CD4-positive, alpha-beta T cell treated with Interleukin-4 for 1 hour (primary cell): ENCODE measurements at places on chromosomes 1 and 21.
A peak's percentile ranks its signal among the peaks of the same experiment; 100 is the strongest.

DNA sequence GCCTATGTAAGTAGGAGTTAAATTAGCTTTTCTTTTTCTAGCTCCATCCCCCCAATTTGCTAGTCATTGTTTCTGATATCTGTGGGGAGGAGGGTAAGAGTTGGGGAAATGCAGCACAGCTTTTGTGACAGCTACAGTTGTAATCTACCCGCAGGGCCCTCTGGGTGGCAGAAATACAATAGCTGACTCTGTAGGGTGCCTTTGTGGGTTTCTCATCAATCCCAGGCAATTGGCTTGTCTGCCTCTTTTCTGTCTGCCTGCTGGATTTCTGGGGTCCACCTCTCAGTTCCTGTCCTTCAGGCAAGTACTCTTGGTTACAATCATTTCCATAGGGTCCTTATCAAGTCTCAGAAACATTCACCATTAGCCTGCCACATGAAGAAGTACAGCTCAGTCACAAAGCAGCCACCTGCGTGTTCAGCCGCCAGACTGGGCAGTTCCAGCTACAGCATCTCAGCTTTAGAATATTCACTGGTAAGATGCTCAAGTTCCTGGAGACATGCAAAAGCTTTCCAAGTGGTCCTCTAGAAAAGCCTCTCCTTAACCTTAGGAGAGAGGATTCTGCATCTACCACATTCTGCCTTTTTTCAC, 19.2 kb upstream of the SLC44A5 start:
- no peak for DNase-seq

GRCh38 chr1:74715236-74715502, 17.7 kb downstream of the CRYZ start:
- no peak for DNase-seq

DNA sequence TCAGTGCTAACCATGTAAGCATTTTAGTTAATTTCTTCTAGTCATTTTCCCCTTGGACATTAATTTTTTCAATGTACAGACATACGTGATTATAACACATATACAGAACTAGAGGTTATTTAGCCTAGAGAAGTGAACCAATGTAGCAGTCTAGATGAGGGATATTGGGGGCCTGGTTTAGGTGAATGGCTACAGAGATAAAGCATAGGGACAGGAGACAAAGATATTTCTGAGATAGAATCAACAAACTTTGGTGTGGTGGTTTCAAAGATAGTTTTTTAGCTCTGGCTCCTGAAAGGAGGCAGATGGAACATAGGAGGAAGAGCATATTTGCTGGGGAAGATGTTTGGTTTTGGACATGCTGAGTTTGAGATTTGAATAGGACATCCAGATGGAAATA, 23.0 kb downstream of the RLF start:
- DNase-seq, result no peak

DNA sequence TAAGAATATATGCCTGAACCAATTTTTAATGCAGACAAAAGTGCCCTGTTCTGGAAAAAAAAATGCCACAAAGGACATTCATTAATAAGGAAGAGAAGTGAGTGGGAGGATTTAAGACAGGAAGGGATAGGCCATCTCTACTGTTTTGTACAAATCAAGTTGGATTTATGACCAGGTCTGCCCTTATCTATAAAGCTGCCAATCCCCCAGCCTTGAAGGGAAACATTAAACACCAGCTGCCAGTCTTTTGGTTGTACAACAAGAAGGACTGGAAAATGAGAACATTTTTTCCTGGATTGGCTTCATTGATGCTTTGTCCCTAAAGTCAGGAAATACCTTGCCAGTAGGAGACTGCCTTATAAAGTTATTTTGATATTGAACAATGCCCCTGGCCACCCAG, 444.0 kb downstream of the NPHP4 start:
- no peak for DNase-seq

DNA sequence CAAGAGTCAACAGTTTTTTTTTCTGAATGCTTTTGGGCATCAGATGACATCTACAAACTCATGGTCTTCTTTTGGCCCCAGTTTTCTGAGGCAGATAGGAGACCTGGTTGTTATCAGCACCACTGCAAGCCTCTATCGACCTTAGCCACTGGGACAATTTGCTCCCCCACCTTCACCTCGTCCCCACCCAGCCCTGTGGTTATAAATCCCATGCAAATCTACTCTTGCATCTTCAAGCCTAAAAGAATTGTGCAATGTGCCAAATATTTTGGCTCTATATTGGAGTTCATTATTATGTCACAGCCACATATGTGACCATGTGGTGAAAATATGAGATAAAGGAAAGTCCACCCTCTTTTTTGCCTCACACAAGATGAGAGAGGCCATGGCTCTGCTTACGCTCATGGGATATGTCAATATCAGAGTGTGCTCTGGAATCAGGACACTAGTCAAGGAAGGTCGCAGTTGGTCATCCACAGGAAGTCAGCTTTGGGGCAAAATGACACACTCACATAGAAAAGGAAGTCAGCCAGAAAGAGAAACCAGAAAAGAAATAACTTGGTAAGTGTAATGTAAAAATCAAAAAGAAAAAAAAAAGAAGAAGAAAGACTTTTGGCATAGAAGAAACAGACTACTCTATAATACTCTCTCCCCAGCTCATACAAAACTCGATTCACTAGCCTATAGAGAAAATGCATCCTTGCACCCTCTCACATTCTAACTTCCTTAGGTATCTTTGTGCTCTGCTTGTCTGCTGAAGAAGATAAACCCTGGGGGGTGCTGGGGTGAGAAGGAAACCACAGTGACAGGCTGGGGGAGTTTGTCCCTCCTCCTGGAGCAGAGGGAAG, 21.2 kb downstream of the SLC30A10 start:
- no peak for DNase-seq

DNA sequence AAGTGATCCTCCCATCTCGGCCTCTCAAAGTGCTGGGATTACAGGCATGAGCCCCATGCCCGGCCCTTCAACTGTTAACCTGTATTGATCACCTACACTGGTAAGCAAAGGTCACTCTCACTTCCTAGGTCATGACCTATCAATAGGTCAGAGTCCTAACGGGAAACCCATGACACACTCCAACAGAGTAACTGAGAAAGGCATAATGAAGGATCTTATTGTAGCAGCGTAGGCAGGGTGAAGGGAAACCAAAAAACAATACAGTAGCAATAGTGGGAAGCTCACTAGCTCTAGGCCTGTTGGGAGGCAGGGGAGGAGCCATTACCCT, 19.5 kb upstream of the IFNAR1 start:
- no peak for DNase-seq

DNA sequence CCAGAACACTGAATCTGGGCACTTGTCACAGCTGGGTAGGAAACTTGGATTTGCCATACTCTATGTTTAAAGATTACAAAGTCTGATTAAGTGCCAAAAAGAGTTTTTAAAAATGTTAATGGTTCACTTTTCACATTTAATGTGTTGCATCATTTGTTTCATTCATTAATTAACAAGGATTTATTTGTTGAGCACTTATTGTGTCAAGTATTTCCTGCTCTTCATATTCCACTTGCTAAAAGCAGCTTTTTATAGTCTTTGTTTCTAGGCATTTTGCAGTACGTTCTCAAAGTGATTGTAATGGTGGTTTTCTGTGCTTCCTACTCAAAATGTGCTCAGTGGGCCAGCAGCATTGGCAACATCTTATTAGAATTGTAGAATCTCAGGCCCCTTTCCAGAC, 68.7 kb downstream of the EPB41 start:
- no peak for DNase-seq

- DNase-seq, result peak; percentile 16
These were observed 459 bp downstream of the ARV1 start for GRCh38 chr1:230979389-230979716.

- no peak for DNase-seq
These were observed 36.5 kb downstream of the PIK3CD start for GRCh38 chr1:9687874-9688582.

GRCh38 chr1:184157394-184157742, 105.8 kb downstream of the TSEN15 start:
- DNase-seq, result no peak

GRCh38 chr1:114114185-114115094, 39.2 kb downstream of the SYT6 start:
- DNase-seq, result no peak

- DNase-seq, result no peak
These were observed 2.1 kb downstream of the GNAT2 start for GRCh38 chr1:109617291-109617801.

- DNase-seq, result no peak
These were observed 646 bp downstream of the MAPKAPK2 start for GRCh38 chr1:206685334-206685768.

DNA sequence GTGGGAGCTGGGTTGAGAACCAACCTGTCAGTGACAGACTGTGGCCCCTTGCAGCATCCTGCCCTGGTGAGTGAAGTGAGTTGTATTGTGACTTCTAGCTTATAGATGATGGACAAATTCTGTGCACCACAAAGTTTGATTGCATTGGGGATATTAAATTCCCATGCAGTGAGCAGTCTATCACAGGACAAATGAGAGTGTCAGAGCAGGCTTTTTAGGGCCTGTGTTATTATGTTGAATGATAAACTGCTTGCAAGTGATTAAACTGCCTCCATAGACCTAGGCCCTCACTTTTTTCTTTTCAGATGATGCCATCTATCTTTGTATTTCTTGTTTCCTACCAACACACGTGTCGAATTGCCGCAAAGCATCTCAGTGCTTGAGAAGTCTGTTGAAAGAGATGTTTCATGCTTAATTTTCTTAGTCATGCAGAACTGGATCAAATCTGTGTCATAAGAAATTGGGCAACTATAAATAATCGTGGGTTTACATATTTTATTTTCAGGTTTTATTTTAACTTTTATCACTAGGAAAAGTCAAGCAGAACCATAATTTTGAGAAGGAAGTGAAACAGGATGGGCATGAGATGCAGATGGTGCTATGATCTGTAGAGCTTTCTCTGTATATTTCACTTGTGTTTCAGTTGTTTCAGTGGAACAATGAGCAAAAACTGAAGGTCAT, 199.2 kb downstream of the S1PR1 start:
- DNase-seq, result no peak

- DNase-seq, result no peak
These were observed 8.9 kb upstream of the VWA5B1 start for GRCh38 chr1:20281801-20282200.

- no peak for DNase-seq
These were observed 25.0 kb downstream of the FOXO6 start for GRCh38 chr1:41386196-41386663.

DNA sequence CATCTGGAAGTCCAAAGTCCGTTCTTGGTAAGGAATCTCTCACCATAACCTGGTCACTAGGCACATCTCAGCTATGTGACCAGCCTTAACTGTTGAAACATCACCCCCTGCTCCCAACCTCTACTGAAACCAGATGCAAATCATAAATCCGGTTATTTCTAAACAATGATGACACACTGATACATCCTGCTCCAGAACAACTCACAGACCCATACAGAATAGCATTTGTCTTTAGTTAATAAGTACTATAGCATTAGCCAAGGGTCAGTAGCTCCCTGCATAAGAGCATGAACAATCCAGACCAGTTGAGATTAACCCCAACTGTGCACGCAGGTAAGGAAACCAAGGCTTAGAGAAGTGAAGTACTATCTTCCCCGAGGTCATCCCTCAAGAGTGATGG, 38.0 kb upstream of the KCTD3 start:
- no peak for DNase-seq

GRCh38 chr1:13697738-13698137, 2.2 kb upstream of the PRDM2 start:
- DNase-seq, result no peak

DNA sequence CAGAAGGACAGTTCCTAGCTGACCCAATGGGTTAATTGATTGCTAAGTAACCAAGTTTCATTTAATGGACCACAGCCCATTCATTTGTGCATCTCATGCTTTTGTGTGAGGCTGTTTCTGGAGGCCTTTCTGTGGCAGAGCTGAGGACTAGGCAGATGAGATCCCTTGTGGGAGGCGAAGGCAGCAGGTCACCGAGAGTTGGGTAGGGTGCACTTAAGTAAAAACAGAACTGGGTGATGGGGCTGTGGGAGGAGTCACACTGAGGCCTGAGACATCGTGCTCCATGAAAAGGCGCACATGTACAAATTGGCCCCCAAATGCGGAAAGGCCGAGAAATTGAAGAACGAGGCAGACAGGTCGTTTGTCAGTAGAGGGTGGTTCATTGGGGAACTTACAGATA, 60.9 kb downstream of the S100B start:
- no peak for DNase-seq

DNA sequence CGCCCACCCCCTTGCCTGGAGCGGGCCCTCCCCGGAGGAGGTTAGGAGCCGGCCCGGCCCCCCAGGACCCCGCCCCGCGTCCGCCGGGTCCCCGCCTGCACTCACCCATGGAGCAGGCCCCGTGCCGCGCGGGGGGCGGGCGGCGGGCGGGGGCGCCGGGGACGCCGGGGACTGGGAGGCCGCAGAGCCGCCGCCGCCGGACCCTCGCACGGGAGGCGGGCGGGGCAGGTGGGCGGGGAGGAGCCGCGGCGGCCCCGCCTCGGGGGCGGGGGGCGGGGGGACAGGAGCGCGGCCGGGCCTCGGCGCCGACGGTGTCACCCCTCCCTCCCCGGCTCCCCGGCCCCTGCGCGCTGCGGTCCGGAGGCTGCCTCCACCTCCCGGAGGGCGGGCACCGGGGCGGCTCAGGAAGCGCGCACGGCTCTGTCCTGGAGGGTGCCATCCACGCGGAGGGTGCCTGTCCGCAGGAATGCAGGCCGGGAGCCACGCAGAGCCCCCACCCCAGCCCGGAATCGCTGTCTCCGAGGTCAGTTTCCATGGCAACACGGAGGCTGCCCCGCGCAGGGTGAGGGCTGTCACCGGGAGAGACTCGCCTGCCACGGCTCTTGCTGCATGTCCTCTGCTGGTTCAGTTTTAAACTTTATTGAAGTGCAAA, 5.9 kb upstream of the PLEKHG5 start:
- peak; percentile 54 for DNase-seq

GRCh38 chr1:8875216-8875861, 3.1 kb downstream of the ENO1 start:
- DNase-seq, result no peak

GRCh38 chr1:186628910-186629309, 51.3 kb downstream of the PTGS2 start:
- no peak for DNase-seq

- DNase-seq, result no peak
These were observed 33.0 kb downstream of the CDK18 start for GRCh38 chr1:205537386-205538018.

- DNase-seq, result no peak
These were observed 122.3 kb downstream of the FOXD2 start for GRCh38 chr1:47559944-47560695.

GRCh38 chr1:7993593-7994479, 32.3 kb downstream of the ERRFI1 start:
- DNase-seq, result no peak

DNA sequence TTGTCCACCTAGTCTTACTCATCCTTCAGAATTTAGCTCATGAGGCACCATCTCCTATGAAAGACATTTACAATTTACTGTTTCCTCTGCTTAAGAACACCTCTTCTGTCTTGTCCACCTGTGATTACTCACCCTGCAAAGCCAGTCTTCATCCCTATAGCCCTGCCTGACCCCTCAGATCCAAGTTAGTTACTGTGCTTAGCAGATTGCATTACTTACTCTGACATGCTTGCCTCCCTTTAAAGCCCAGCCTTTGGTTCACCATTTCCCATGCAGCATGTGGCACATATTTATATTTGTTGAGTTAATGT, 60.9 kb upstream of the VCAM1 start:
- no peak for DNase-seq
